ENCODE measurements at places on chromosomes 1 and 21. TPM values are rescaled to one million over a fixed set of nuclear protein-coding genes. Genes with fewer than 3 reads are reported as not detected.
A peak's percentile ranks its signal among the peaks of the same experiment; 100 is the strongest.

- peaks cover 7% of the 10 kb centered on the region for H3K4me1 ChIP-seq
- peaks cover 3% of the 10 kb centered on the region for H3K27me3 ChIP-seq
- H3K36me3 ChIP-seq, result no peaks in the 10 kb centered on the region
- no peak for DNase-seq
- H3K27ac ChIP-seq, result no peak overlapping the region
- no peak overlapping the region for H3K4me3 ChIP-seq
Measured at GRCh38 chr1:225819346-225820192, 9.6 kb downstream of the EPHX1 start.

GRCh38 chr1:223323491-223324484, 40.2 kb downstream of the SUSD4 start:
- no peak overlapping the region for H3K4me3 ChIP-seq
- DNase-seq, result no peak
- H3K27ac ChIP-seq, result no peak overlapping the region
- H3K4me1 ChIP-seq, result peaks cover 3% of the 10 kb centered on the region

DNA sequence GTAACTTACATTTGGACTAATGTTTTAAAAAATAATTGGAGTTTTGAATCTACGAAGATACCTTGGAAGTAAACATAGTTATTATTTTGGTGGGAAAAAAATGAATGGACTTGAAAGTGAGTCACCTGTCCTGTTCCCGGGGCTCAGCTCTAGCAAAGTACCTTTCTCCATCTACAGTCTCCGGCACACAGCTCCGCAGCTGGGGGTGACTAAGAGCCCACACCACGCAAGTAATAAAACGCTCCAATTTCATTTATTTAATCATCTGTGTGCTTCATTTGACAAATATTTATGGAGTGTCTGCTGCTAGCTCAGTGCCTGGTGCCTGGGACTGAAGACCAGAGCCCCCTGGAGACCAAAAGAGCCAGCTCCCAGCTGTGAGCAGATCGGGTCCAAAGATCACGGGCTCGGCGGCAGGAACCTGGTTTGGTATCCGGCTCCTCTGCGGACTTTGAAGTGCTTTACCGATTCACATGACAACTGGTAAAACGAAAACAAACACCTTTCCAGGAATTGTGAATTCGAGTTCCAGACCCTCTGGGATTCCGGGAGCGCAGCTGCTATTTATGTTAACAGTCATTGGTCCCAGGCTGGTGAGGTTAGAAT, 1.7 kb upstream of the RIPK4 start:
- H3K27ac ChIP-seq, result no peak overlapping the region
- peaks cover 77% of the 10 kb centered on the region for H3K27me3 ChIP-seq

DNA sequence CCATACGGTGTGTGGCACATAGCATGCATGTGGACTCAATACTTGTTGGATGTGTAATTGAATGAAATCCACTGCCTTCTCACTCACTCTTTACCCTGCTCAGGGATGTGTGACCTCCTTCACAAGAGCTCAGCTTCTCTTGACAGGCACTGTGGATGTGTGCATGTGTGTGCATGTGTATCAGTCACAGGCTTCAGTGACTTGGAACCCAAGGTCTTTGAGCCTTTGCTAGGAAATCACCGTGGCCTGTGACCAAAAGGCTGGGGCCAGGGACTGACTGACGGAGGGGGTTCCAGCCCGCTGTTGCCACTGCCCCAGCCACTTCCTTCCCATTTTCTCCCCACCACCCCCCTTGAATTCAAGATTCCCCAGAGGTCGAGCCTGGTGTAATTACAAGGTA, 144.4 kb upstream of the POU3F1 start:
- no peak for DNase-seq
- H3K4me1 ChIP-seq, result no peaks in the 10 kb centered on the region
- H3K4me3 ChIP-seq, result no peak overlapping the region
- H3K36me3 ChIP-seq, result no peaks in the 10 kb centered on the region

DNA sequence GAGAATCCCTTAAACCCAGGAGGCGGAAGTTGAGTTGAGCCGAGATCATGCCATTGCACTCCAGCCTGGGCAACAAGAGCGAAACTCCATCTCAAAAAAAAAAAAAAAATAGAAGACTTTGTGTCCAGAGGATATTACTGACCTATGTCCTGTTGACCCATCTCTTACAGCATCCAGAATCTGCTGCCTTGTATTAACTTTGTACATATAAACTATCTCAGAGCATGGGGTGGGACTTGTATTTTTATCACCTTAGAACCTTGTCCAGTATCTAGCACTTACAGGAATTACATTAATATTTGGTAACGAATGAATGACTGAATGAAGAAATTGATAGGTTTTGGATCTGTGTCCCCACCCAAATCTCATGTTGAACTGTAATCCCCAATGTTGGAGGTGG, 117.8 kb downstream of the TGFBR3 start:
- no peak for DNase-seq
- H3K27me3 ChIP-seq, result no peaks in the 10 kb centered on the region
- H3K4me1 ChIP-seq, result peaks cover 16% of the 10 kb centered on the region
- H3K36me3 ChIP-seq, result peaks cover 8% of the 10 kb centered on the region
- H3K27ac ChIP-seq, result no peak overlapping the region

- H3K4me3 ChIP-seq, result no peak overlapping the region
- H3K27me3 ChIP-seq, result peaks cover 44% of the 10 kb centered on the region
- no peaks in the 10 kb centered on the region for H3K36me3 ChIP-seq
- peaks cover 2% of the 10 kb centered on the region for H3K4me1 ChIP-seq
- H3K27ac ChIP-seq, result no peak overlapping the region
Measured at GRCh38 chr1:20075345-20075744, 5.4 kb downstream of the PLA2G5 start.

GRCh38 chr1:4590756-4591155, 63.7 kb upstream of the AJAP1 start:
- no peak overlapping the region for H3K27ac ChIP-seq
- H3K36me3 ChIP-seq, result no peaks in the 10 kb centered on the region
- H3K4me3 ChIP-seq, result no peak overlapping the region
- H3K4me1 ChIP-seq, result no peaks in the 10 kb centered on the region
- H3K27me3 ChIP-seq, result peaks cover 4% of the 10 kb centered on the region

- H3K27ac ChIP-seq, result no peak overlapping the region
- no peak overlapping the region for H3K4me3 ChIP-seq
- H3K4me1 ChIP-seq, result peaks cover 39% of the 10 kb centered on the region
Measured at GRCh38 chr1:184494929-184495328, 108.1 kb downstream of the C1orf21 start.

- H3K27ac ChIP-seq, result peak overlapping the region; percentile 72
- no peak for DNase-seq
- peaks cover 47% of the 10 kb centered on the region for H3K36me3 ChIP-seq
- H3K4me1 ChIP-seq, result peaks cover 12% of the 10 kb centered on the region
- no peaks in the 10 kb centered on the region for H3K27me3 ChIP-seq
Measured at GRCh38 chr1:220137019-220137786, 43.3 kb downstream of the IARS2 start.

- no peak overlapping the region for H3K27ac ChIP-seq
- H3K36me3 ChIP-seq, result no peaks in the 10 kb centered on the region
- no peaks in the 10 kb centered on the region for H3K4me1 ChIP-seq
- peaks cover 5% of the 10 kb centered on the region for H3K27me3 ChIP-seq
Measured at GRCh38 chr1:205925736-205926135, 17.5 kb downstream of the SLC26A9 start.

DNA sequence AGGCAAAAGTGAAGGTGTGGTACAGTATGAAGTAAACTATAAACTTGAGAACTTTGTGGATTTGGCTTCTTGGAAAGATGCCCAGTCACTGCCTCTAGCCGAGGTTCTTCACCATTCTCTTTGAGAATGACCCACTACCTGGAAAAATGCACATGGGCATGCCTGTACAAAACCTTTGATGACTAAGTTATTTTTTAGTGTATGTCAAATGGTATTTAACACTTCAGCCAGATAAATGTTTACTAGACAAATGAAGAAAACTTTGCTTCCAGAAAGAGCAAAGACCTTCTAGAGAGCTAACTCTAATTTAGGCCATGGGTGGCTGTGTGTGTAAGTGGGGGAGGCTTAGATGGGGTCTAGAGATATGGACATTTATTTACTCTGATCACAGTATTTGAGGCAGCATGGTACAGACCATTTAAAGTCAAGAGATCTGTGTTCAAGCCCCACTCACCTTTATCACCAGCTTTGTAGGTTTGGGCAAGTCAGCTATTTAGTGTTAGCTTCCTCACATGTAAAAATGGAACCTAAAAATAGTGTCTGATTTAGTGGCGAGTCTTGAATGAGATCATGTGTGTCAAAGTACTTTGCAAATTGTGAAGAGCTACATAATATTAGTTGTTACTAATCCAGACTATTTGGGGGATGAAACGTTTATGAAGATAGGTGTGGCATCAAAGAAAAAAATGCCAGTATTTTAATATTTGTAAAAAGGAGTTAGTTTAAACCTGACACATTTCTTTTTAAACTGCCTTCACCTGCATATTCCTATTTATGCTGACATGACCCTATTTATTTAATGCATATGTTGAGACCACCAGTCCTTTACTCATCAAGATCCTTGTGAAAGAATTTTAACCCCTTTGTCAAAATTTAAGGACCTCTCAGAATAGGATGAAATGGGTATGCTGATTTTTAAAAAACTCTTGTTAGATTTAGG, 20.2 kb downstream of the NFYC start:
- DNase-seq, result peak; percentile 43
- H3K36me3 ChIP-seq, result peaks cover 31% of the 10 kb centered on the region
- peak overlapping the region; percentile 97 for H3K27ac ChIP-seq
- H3K27me3 ChIP-seq, result no peaks in the 10 kb centered on the region
- H3K4me3 ChIP-seq, result peak overlapping the region; percentile 66

- peaks cover 9% of the 10 kb centered on the region for H3K4me1 ChIP-seq
- H3K27me3 ChIP-seq, result peaks cover 10% of the 10 kb centered on the region
- no peak overlapping the region for H3K27ac ChIP-seq
- H3K36me3 ChIP-seq, result no peaks in the 10 kb centered on the region
Measured at GRCh38 chr1:224730965-224731364, 114.8 kb downstream of the CNIH3 start.

Gene COL16A1
- total RNA-seq, result not detected

Gene BOLA1
- total RNA-seq, result 28.6 TPM

Gene PTPN7
- 228 TPM for total RNA-seq

Gene LCE7A
- not detected for total RNA-seq

Gene BRDT
- not detected for total RNA-seq

Gene ILDR2
- total RNA-seq, result 7.4 TPM

Gene ZNF436
- 5.3 TPM for total RNA-seq

Gene CD1E
- not detected for total RNA-seq

Gene EPHB2
- total RNA-seq, result 0.09 TPM

Gene OR2G6
- total RNA-seq, result not detected

Gene NES
- not detected for total RNA-seq

All from activated CD8-positive, alpha-beta memory T cell treated with anti-CD3 and anti-CD28 coated beads, Interleukin-2, amount 10 ng/mL, durations not matched to agents 7 days and 5 days (primary cell).